Glomerular endothelial cell (primary cell): ENCODE measurements at places on chromosomes 6 and 20. TPM values are rescaled to one million over a fixed set of nuclear protein-coding genes. Genes with fewer than 3 reads are reported as not detected.

DNA sequence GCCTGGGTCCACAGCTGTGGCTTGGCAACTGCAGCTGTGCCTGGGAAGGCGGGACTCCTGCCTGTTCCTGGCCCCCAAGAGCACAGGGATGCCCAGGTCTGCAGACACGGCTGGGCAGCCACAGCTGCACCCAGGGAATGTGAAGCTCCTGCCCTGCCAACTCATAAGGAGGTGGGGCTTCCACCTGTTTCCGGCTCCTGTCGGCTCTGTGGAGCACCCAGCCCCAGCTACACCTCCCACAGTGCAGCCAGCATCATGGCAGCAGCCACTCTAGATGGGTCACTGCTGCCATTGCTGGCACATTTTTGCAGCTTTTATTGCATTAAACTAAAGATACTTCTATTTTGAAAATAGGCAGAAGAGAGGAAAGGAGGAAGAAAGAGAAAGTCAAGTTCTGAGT lies 207.9 kb downstream of the SAMD5 start:
- no peak for DNase-seq

DNA sequence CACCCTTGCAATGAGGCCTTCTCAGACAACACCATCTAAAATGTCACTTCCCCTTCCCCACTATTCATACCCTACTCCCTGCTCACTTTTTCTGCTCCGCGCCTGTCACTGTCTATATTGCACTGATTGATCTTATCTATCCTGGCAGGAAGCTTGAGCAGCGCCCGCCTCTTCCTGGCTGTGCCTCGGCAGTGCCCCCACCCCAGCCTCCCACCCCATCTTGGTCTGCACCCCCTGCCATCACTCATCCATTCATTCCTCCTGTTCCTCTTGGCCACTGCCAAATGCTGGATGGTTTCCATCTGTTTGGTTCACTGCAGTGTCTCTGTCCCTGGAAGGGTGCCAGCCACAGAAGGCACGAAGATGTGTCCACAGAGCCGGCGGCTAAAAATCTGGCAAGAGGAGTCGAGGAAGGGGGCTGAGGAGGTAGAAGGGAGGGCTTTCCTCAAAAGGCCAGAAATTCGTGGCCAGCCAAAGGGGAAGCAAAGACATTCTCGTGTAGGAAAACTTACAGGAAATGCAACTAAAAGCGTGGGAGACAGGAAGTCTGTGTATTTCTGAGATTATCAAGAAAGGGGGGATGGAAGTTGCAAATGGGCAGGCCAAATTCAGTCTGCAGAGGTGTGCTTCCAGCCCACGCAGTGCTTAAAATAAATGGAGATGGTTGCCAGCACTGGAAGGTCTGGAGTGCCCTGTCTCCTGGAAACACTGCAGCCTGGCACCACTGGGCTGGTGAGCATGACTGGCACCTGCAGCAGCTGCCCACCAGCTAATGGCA lies 27.6 kb downstream of the SYNJ2 start:
- no peak for DNase-seq

- DNase-seq, result no peak
These were observed 495.2 kb downstream of the PREX1 start for GRCh38 chr20:48332555-48332954.

DNA sequence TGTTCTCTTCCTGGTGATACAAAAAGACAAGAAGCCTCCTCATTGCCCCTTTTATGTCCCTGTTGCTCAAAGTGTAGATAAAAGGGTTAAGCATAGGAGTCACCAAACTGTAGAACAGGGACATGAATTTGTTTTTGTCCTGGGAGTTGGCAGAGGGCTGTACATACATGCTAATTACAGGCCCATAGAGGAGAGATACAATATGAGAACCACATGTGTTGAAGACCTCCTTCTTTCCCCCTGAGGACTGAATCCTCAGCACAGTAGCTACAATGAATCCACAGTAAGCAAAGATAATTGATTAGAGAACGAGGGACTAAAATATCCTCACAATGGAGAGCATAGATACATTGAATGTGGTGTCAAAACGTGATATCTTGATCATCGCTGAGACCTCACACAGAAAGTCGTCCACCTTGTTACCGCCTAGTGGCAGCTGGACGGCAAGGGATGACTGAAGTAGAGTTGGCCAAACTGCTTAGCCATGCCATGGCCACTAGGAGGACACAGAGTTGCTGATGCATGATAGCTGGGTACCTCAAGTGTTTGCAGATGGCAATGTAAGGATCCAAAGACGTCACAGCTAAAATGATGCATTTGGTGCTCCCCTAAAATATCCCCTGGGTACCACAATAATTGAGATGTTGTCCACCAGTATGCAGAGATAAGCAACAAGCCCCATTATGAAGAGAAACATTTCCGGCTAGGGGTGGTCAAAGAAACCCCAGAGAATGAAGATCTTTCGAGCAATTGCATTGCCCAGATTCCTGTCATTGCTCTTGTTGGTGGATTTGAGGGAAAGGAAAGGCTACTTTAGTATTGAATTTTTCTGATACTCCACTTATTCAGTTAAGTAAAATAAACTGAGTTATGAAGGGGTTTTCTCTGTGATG lies 15.0 kb downstream of the OR2B3 start:
- no peak for DNase-seq

- no peak for DNase-seq
These were observed 120.3 kb upstream of the RALGAPA2 start for GRCh38 chr20:20832715-20833114.

GRCh38 chr6:105051941-105052471 lies 95.1 kb downstream of the LIN28B start:
- DNase-seq, result peak; percentile 77

- DNase-seq, result no peak
These were observed 182.5 kb upstream of the TENT5A start for GRCh38 chr6:81934936-81935335.

DNA sequence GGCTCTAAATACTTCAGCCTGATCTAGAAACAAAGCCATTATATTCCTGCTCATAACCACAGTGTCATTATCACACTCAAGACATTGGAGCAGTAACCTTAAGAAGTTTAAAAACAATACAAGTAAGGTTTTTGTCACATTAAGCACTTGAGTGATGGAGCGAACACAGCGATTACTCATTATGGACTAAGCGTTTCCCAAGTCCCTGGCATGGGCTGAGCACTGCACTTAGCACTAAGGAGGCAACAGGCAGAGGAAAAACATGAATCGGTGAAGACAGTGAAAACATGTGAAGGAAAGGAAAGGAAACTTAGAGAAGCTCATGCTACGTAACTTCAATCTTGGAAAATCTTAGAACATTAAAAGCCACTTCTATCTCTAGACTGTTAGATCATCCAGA lies 108.7 kb downstream of the SLC24A3 start:
- DNase-seq, result no peak

DNA sequence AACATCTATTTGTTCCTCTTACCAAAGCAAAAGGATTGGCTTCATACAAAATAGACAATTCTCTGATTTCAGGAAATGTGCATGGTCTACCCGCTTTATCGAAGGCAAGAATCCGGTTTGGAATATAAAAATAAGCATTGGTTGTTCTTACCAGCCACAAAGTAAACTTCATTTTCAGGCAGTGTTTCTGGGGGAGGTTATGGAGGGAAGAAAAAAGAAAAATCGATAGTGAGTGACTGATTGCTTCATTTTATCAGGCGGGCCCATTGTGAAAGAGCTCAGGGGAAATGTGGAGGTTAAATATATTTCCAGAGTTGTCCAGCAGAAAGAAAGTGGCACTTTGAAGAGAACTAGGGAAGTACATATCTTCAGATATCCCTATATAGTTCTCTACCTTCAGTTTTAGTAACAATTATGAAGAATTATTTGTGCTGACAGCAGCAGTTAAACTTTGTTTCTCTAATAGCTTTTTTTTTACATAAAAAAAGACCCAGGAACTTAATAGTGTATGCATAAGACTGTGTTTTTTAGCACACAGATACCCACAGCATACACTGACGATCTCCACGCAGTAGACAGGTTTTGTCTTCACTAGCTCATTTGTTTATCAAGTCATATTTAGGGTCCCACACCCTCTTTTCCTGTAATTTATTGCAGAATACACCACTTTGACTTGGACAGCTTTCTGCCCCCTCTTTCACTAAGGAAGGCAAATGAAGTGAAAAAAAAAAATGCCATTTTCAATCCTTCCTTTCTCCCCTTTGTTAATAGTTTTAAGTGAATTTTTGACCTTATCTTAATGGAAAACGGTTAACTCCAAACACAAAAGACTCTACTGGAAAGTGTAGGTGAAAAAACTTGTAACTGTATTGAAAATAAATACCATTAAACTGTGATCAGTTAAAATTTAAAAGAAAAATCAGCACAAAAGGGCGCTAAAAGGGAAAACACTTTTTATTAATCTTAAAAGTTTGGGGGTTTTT lies 2.9 kb downstream of the POU3F2 start:
- no peak for DNase-seq

DNA sequence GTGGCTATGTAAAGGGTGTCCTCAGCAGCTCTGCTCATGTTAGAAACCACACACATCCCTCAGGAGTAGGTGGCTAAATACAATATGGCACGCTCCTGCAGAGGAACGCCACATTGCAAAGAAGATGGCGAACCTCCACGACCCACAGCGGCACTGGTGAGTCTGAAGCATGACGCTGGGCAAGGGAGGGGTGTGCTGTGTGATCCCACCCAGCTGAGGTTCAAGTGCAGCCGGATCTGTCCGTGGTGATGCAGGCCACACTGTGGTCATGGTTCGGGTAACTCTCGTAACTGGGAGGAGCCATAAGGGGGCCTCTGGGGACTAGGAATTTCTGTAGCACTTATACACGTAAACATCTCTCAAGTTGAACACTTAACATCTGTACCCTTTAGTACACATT lies 23.4 kb upstream of the APMAP start:
- DNase-seq, result no peak

- no peak for DNase-seq
These were observed 77.3 kb downstream of the TRMT11 start for GRCh38 chr6:126063512-126064146.

DNA sequence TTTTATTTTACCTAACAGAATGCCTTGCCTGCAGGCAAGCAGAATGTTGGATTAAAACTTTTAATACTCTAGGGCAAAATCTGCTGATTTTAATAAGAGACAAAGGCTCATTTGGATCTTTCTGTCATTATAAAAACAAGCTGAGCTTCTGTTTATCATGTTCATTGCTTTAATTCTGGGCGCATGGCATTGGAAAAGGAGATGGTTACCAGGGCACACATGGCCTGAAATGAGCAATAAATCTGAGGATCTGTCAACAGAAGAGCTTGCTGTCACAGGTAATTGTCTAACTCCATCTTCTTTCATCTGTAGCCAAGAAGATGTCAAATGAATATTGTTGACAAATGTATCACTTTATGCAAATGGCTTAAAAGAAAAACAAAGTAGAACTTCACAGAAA lies 439.6 kb downstream of the DOK5 start:
- DNase-seq, result no peak

GRCh38 chr20:14478126-14478525 lies 140.7 kb upstream of the FLRT3 start:
- DNase-seq, result no peak

GRCh38 chr20:48156951-48157700 lies 371.8 kb upstream of the SULF2 start:
- DNase-seq, result no peak

DNA sequence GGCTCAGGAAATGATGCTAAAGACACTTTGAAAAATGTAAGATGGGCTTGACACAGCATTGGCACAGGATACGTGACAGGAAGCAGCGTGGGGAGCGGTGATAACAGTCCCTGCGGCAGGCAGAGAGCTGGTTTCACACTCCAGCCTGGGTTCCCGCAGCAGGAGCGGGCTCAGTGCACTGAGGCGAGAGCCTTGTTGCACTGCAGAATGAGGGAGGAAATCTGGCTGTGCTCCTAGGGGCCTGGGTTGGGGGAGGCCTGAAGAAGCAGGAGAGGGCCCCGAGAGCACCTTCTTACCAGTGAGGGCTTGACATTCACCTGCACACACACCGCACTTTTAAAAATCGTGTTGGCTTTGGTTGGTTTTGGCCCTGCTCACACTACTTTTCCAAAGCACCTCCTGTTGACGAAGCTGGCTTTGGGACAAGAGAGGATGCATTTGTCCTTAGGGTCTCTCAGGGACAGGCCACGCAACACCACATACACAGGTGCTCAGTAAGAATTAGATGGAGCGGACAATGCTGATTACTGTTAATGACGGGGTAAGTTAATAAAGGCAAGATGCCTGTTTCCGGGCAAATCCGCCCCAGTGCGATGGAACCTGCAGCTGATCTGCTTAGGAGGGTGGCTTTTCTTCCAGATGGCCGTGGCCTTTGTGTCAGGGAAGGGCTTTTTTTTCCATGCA lies 49.4 kb upstream of the ARMC2 start:
- DNase-seq, result no peak

DNA sequence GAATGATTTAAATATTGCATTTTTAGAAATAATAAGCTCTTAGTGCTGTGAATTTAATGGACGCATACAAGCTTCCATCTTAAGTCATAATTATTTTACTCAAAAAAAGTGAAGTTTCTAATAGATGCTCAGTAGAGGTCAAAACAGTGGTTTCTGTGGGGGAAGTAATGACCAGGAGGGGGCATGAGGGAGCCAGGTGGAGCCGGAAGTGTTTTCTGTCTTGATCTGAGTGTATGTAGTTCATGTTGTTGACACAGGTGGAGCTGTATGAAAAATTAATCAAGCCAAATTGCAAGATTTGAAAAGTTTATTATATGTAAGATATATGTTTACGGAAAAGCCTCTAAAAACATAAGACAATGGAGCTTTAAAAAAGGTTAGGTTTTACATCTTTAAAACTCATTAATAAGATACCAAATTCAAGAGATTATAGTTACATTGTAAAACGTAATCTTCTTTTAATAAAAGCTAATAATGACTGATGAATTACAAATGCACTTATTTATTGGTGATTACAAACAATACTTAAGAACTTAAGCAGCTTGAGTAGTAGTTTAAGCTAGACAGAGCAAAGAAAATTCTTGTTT lies 68.0 kb downstream of the PLAGL1 start:
- no peak for DNase-seq

- no peak for DNase-seq
These were observed 120.5 kb downstream of the SULF2 start for GRCh38 chr20:47664744-47665143.

Gene APOBEC2
- total RNA-seq, result not detected in 2 replicates

Gene PPP1R16B
- total RNA-seq, result 56.4 and 132 TPM in 2 replicates

Gene ADRM1
- total RNA-seq, result 197 and 227 TPM in 2 replicates

Gene SAMD10
- total RNA-seq, result 6.2 and 8.3 TPM in 2 replicates

Gene CTAGE9
- 0.05 TPM in 1 of 2 replicates, not detected in the other for total RNA-seq

Gene MAS1
- total RNA-seq, result not detected in 2 replicates

Gene PRND
- total RNA-seq, result 3.7 and 67.7 TPM in 2 replicates

Gene SLC52A3
- total RNA-seq, result not detected in 2 replicates
